ENCODE measurements at places on chromosomes 1 and 21.

GRCh38 chr1:147287133-147287865 lies 44.8 kb downstream of the CHD1L start:
- H3K36me3 ChIP-seq, result peaks cover 94% of the 10 kb centered on the region
- no peak overlapping the region for H3K4me3 ChIP-seq
- DNase-seq, result no peak
- H3K4me1 ChIP-seq, result no peaks in the 10 kb centered on the region
- no peaks in the 10 kb centered on the region for H3K27me3 ChIP-seq

- no peak for DNase-seq
- no peak overlapping the region for H3K4me3 ChIP-seq
- H3K36me3 ChIP-seq, result no peaks in the 10 kb centered on the region
These were observed 3.2 kb downstream of the TMEM269 start for GRCh38 chr1:42788021-42788420.

GRCh38 chr1:24727501-24728216 lies 17.6 kb upstream of the CLIC4 start:
- H3K27me3 ChIP-seq, result no peaks in the 10 kb centered on the region
- H3K4me3 ChIP-seq, result peak overlapping the region; percentile 42
- H3K27ac ChIP-seq, result no peak overlapping the region
- no peak for DNase-seq
- no peaks in the 10 kb centered on the region for H3K36me3 ChIP-seq

DNA sequence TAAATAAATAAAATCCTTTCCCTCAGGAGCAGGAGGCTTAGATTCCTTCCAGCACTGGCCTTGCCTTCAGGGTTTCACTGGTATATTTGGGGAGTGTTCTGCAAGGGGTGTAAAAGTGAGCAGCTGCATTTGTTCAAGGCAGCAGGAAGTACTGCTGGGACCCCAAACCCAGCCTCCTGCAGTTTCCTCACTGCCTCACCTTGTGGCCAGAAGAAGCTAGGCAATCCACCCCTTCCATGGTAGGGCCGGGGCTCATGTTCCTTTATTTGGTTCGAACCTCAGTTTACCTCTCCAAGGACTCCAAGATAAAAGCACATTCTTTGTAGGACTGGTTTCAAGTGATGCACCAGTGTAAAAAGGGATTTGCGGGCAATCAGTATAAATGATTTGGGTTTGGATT lies 21.0 kb upstream of the CFAP126 start:
- peaks cover 50% of the 10 kb centered on the region for H3K4me1 ChIP-seq

GRCh38 chr1:193592317-193592716 lies 405.9 kb upstream of the B3GALT2 start:
- H3K27ac ChIP-seq, result no peak overlapping the region
- H3K4me1 ChIP-seq, result no peaks in the 10 kb centered on the region
- no peak for DNase-seq
